IMR-90 (cell line): ENCODE measurements at places on chromosomes 11 and 22. TPM values are rescaled to one million over a fixed set of nuclear protein-coding genes. Genes with fewer than 3 reads are reported as not detected.

OR52A1 gene
- total RNA-seq: not detected in 2 replicates

MMP1 gene
- 245 and 246 TPM in 2 replicates for total RNA-seq

PHETA2 gene
- total RNA-seq: 6.1 and 6.5 TPM in 2 replicates

OR52I2 gene
- total RNA-seq: not detected in 2 replicates

MMP11 gene
- 1.4 and 2.2 TPM in 2 replicates for total RNA-seq

PGA5 gene
- not detected in 2 replicates for total RNA-seq

TENM4 gene
- total RNA-seq: 9.0 and 9.2 TPM in 2 replicates

TRIM48 gene
- total RNA-seq: not detected in 2 replicates

OR56B1 gene
- total RNA-seq: not detected in 2 replicates

INS gene
- not detected in 2 replicates for total RNA-seq

YIF1A gene
- 128 and 134 TPM in 2 replicates for total RNA-seq

ACR gene
- not detected in 2 replicates for total RNA-seq

GGT5 gene
- total RNA-seq: 0.18 and 0.28 TPM in 2 replicates

LRRC75B gene
- 1.4 and 1.6 TPM in 2 replicates for total RNA-seq

NXF1 gene
- 26.3 and 27.5 TPM in 2 replicates for total RNA-seq

C11orf97 gene
- total RNA-seq: not detected in 2 replicates

ELMOD1 gene
- 0.18 and 0.28 TPM in 2 replicates for total RNA-seq

C11orf21 gene
- not detected in 2 replicates for total RNA-seq

DYNC2H1 gene
- 21.0 and 25.3 TPM in 2 replicates for total RNA-seq

PELI3 gene
- 3.9 and 5.0 TPM in 2 replicates for total RNA-seq

F2 gene
- total RNA-seq: not detected in 2 replicates

KRTAP5-1 gene
- total RNA-seq: not detected in 2 replicates

KIAA1671 gene
- total RNA-seq: under 0.01 TPM in 1 of 2 replicates, not detected in the other

MFRP gene
- total RNA-seq: not detected in 2 replicates

CASP12 gene
- total RNA-seq: not detected in 2 replicates

GLB1L2 gene
- under 0.01 TPM in 2 replicates for total RNA-seq

CHEK2 gene
- 9.9 and 11.4 TPM in 2 replicates for total RNA-seq

BBOX1 gene
- not detected in 2 replicates for total RNA-seq

OR5L2 gene
- not detected in 2 replicates for total RNA-seq

CBY1 gene
- total RNA-seq: 13.8 and 14.2 TPM in 2 replicates

OR4A16 gene
- total RNA-seq: not detected in 2 replicates

INPPL1 gene
- 26.9 and 27.4 TPM in 2 replicates for total RNA-seq

SCGB1D2 gene
- total RNA-seq: not detected in 2 replicates

GGT1 gene
- 1.7 and 3.4 TPM in 2 replicates for total RNA-seq

LDHAL6A gene
- total RNA-seq: not detected in 2 replicates

TYR gene
- total RNA-seq: not detected in 2 replicates

CSNK2A3 gene
- total RNA-seq: 3.2 and 3.9 TPM in 2 replicates

DKK3 gene
- 348 and 453 TPM in 2 replicates for total RNA-seq

GGTLC3 gene
- total RNA-seq: not detected in 2 replicates

RIC3 gene
- total RNA-seq: not detected in 2 replicates

EFEMP2 gene
- total RNA-seq: 62.7 and 69.2 TPM in 2 replicates

CASP1 gene
- total RNA-seq: 24.7 and 31.2 TPM in 2 replicates

MS4A7 gene
- not detected in 2 replicates for total RNA-seq

CARD10 gene
- total RNA-seq: 6.1 TPM in 2 replicates

OR9Q1 gene
- not detected in 2 replicates for total RNA-seq

APOL5 gene
- under 0.01 and 0.18 TPM in 2 replicates for total RNA-seq

DUSP8 gene
- 0.28 and 0.72 TPM in 2 replicates for total RNA-seq

HORMAD2 gene
- total RNA-seq: not detected in 2 replicates

OR8H1 gene
- not detected in 2 replicates for total RNA-seq

CCDC73 gene
- total RNA-seq: not detected in 2 replicates

MUC5B gene
- not detected in 2 replicates for total RNA-seq

PRSS23 gene
- 123 and 199 TPM in 2 replicates for total RNA-seq

PIWIL4 gene
- 0.56 and 0.72 TPM in 2 replicates for total RNA-seq
